ENCODE measurements at places on chromosomes 12 and 14.

GRCh38 chr14:99541677-99542470, 60.7 kb downstream of the CCNK start:
- DNase-seq, result no peak
- H3K36me3 ChIP-seq, result no peaks in the 10 kb centered on the region
- no peaks in the 10 kb centered on the region for H3K27me3 ChIP-seq

- no peak overlapping the region for H3K27ac ChIP-seq
- H3K4me3 ChIP-seq, result no peak overlapping the region
- no peaks in the 10 kb centered on the region for H3K4me1 ChIP-seq
- H3K36me3 ChIP-seq, result no peaks in the 10 kb centered on the region
These were observed 210.6 kb upstream of the ABCD2 start for GRCh38 chr12:39830171-39830570.

GRCh38 chr12:79407671-79408622, 282.8 kb downstream of the PAWR start:
- no peaks in the 10 kb centered on the region for H3K27me3 ChIP-seq
- H3K4me3 ChIP-seq, result no peak overlapping the region
- H3K27ac ChIP-seq, result peak overlapping the region; percentile 79
- no peak for DNase-seq
- no peaks in the 10 kb centered on the region for H3K36me3 ChIP-seq

DNA sequence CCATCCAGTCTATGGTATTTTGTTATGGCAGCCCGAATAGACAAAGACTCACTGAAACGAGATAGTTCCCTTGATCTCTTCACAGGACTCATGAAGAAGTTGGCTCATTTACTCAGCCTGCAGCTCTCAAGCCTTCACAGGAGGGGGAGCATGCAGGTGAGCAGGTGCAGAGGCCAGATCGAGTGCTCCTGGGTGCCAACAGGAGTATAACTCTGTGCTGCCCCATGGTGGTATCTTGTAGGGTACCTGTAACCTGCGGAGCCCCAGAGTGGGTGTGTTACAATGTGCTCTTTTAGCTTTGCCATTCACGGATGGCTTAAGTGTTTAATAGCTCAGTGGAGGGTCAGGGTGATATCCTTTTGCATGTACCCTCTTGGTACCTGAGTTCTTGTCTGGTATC, 159.5 kb downstream of the METTL25 start:
- H3K27me3 ChIP-seq, result no peaks in the 10 kb centered on the region
- no peak overlapping the region for H3K4me3 ChIP-seq
- H3K27ac ChIP-seq, result no peak overlapping the region
- no peaks in the 10 kb centered on the region for H3K4me1 ChIP-seq

- no peak overlapping the region for H3K27ac ChIP-seq
- H3K36me3 ChIP-seq, result no peaks in the 10 kb centered on the region
- no peaks in the 10 kb centered on the region for H3K4me1 ChIP-seq
These were observed 131.6 kb upstream of the FRMD6 start for GRCh38 chr14:51520087-51520486.

- H3K4me3 ChIP-seq, result peak overlapping the region; percentile 48
- H3K27me3 ChIP-seq, result no peaks in the 10 kb centered on the region
- DNase-seq, result peak; percentile 91
- no peaks in the 10 kb centered on the region for H3K36me3 ChIP-seq
These were observed 29.3 kb downstream of the SLC7A8 start for GRCh38 chr14:23153851-23154796.

DNA sequence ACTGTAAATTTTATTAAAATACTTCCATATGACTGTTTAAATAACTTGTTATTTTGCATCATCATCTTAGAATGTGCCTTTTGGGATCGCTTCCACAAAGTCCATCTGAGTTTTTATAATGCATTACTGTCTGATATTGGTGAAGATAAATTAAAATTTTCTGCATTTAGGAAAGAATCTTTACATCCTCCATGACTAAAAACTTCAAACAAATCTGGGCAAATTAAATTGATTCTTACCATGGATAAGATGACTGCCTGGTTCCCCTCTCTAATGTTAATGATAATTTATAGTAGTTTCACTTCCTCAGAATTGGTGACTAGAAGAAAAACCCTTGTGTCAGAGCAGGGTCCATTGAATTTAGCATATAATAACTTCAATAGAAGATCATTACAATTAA, 94.7 kb upstream of the SLC38A4 start:
- DNase-seq, result no peak
- H3K4me3 ChIP-seq, result no peak overlapping the region
- no peaks in the 10 kb centered on the region for H3K36me3 ChIP-seq
- H3K4me1 ChIP-seq, result no peaks in the 10 kb centered on the region
- no peaks in the 10 kb centered on the region for H3K27me3 ChIP-seq
- no peak overlapping the region for H3K27ac ChIP-seq

GRCh38 chr12:52246720-52247621, 13.9 kb downstream of the KRT7 start:
- H3K4me1 ChIP-seq, result peaks cover 59% of the 10 kb centered on the region
- no peaks in the 10 kb centered on the region for H3K36me3 ChIP-seq
- no peak overlapping the region for H3K4me3 ChIP-seq

DNA sequence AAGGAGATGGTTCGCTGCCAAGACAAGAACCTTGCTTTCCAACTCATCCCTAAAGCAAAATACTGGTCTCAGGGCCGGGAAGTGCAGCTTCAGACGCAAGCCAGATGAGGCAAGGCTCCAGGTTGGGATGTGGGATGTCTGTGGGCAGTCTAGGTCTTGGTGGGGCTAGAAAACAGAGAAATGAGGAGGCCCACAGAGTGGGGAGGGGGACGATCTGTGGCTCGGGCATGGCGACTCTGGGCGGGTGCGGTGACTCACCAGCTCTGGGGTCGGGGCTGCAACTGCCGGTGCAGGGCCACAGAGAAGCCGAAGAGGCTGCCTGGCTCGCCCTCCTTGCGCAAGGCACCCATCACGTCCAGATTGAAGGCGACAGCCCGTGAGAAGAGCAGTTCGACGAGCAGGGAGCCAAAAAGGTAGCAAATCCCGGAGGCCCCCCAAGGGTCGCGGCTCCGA, 459 bp downstream of the ITGA7 start:
- no peaks in the 10 kb centered on the region for H3K27me3 ChIP-seq
- H3K36me3 ChIP-seq, result no peaks in the 10 kb centered on the region
- H3K27ac ChIP-seq, result peak overlapping the region; percentile 13
- no peaks in the 10 kb centered on the region for H3K4me1 ChIP-seq
- no peak for DNase-seq

DNA sequence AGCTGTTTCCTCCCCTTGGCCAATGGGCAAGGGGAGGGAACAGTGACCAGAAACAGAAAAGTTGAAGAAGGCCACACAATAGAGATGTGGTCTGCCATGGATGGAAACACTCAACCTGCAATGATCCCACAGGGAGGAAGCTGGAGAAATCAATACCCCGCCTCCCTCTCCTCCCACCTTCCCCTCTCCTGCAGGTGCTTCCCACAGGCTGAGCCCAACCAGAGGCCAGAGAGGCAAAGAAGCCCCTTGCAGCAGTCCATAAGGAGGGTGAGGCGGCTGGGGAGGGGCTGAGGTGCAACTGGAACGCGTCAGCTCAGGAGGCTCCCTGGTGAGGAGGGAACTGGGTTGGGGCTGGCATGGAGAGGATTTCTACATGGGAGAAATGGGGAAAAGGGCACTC, 84.0 kb downstream of the RNF34 start:
- no peaks in the 10 kb centered on the region for H3K4me1 ChIP-seq
- H3K4me3 ChIP-seq, result no peak overlapping the region
- no peak for DNase-seq
- no peaks in the 10 kb centered on the region for H3K27me3 ChIP-seq
- H3K36me3 ChIP-seq, result no peaks in the 10 kb centered on the region

GRCh38 chr14:21070610-21071224, 613 bp downstream of the ARHGEF40 start:
- H3K4me1 ChIP-seq, result peaks cover 4% of the 10 kb centered on the region
- peak; percentile 48 for DNase-seq
- no peaks in the 10 kb centered on the region for H3K27me3 ChIP-seq
- peak overlapping the region; percentile 92 for H3K27ac ChIP-seq

- peaks cover under 1% of the 10 kb centered on the region for H3K4me1 ChIP-seq
- H3K36me3 ChIP-seq, result no peaks in the 10 kb centered on the region
- H3K27ac ChIP-seq, result no peak overlapping the region
- no peak overlapping the region for H3K4me3 ChIP-seq
- no peak for DNase-seq
These were observed 45.1 kb upstream of the RERGL start for GRCh38 chr12:18135086-18135485.

GRCh38 chr12:95637471-95638155, 86.3 kb upstream of the USP44 start:
- H3K4me1 ChIP-seq, result peaks cover 5% of the 10 kb centered on the region
- H3K4me3 ChIP-seq, result no peak overlapping the region
- peak overlapping the region; percentile 25 for H3K27ac ChIP-seq
- H3K36me3 ChIP-seq, result no peaks in the 10 kb centered on the region
- DNase-seq, result no peak

- no peak overlapping the region for H3K27ac ChIP-seq
- H3K4me1 ChIP-seq, result no peaks in the 10 kb centered on the region
- no peaks in the 10 kb centered on the region for H3K36me3 ChIP-seq
- DNase-seq, result no peak
- H3K27me3 ChIP-seq, result peaks cover 8% of the 10 kb centered on the region
These were observed 894.9 kb downstream of the VRK1 start for GRCh38 chr14:97692084-97692483.

DNA sequence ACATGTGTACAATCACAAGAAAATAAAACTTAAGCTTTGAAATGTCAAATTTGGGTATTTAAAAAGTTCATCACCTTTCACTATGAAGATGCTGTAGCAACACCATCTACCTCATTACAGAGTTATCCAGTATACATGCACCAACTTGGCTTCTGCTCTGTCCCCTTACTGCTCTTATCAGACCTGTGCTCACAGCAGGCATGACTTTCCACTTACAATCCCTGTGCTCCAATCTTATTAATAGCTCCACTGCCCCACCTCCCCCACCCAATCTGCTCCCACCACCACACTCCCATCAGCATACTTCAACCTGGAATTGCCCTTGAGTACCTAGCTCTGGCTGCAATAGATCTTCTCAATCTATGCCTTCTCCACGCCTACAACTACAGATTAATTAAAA, 13.3 kb downstream of the GALC start:
- no peak overlapping the region for H3K4me3 ChIP-seq
- no peak overlapping the region for H3K27ac ChIP-seq
- H3K4me1 ChIP-seq, result no peaks in the 10 kb centered on the region
- no peaks in the 10 kb centered on the region for H3K36me3 ChIP-seq
- DNase-seq, result no peak

DNA sequence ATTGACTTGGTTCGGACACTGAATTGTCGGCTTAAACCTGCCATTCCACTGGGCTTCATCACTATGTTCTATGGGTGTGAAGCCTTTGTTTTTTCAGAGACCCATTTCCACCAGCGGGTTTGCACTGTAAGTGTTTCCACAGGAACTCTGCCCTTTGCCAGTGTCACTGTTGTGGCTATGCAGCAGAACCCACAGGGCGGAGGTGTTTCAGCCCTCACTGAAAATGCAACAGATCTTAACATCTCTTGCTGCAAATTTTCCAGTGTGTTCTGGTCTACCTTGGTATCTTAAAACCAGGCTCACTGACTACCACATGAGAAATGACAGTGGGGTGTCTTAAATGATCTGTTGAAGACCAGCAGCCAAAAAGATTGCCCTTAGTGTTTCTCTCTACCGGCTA, 21.1 kb downstream of the PRKCH start:
- H3K4me3 ChIP-seq, result no peak overlapping the region
- H3K27ac ChIP-seq, result peak overlapping the region; percentile 80
- H3K27me3 ChIP-seq, result no peaks in the 10 kb centered on the region
- H3K36me3 ChIP-seq, result no peaks in the 10 kb centered on the region
- peak; percentile 32 for DNase-seq
- H3K4me1 ChIP-seq, result no peaks in the 10 kb centered on the region

DNA sequence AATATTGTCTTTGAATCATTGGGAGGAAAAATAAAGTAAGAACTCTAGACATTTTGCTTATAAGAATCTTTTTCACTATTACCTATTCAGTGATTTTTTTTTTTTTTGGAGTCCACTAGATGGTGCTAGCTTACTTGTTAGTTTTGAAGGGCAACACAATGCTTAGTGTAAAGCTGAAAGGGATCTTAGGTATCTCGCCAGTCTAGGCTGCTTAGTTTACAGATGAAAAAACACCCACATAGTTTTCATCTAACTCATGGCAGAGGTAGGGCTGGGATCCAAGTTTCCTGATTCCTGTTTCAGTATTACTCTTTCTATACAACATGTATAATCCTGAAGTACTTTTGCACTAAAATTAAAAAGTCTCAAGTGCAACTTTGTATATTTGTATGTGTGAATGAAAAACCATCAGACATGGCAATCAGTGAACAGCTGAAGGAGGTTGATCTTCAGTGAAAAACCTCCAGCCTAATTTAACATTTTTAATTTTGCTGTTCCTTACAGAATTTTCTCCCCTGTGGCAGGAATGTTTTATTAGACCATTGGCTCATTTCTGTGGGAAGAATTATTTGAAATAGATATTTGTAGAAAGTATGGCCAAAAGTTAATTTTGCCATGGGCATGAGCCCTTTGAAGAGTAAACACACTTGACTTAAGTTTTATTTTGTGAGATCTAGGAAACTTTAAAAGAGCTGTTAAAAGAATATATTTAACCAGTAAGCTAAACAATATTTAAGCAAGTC, 40.7 kb downstream of the LRRIQ1 start:
- DNase-seq, result no peak
- H3K4me3 ChIP-seq, result no peak overlapping the region
- H3K36me3 ChIP-seq, result no peaks in the 10 kb centered on the region
- H3K4me1 ChIP-seq, result no peaks in the 10 kb centered on the region
- H3K27me3 ChIP-seq, result no peaks in the 10 kb centered on the region
- no peak overlapping the region for H3K27ac ChIP-seq

GRCh38 chr12:3545121-3545796, 54.3 kb downstream of the PRMT8 start:
- H3K27ac ChIP-seq, result no peak overlapping the region
- H3K27me3 ChIP-seq, result peaks cover 3% of the 10 kb centered on the region
- H3K36me3 ChIP-seq, result no peaks in the 10 kb centered on the region
- no peaks in the 10 kb centered on the region for H3K4me1 ChIP-seq
- no peak overlapping the region for H3K4me3 ChIP-seq
- no peak for DNase-seq

DNA sequence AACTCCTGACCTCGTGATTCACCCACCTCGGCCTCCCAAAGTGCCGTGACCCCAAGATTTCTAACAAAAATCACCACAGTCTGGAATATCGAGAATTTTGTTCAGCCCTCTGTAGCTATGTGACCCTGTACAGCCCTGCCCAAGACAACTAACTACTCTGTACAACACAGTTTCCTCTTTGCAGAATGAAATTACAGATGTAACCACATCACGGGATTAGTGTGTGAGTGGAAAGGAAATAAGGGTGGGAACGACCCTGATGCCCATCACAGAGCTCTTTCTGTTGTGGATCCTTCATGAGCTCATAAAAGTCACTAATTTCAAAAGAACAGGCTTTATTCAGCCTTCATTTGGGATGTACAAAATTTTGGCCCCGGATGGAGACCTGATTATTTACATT, 50.5 kb upstream of the KRR1 start:
- no peaks in the 10 kb centered on the region for H3K4me1 ChIP-seq
- DNase-seq, result no peak

- H3K27me3 ChIP-seq, result no peaks in the 10 kb centered on the region
- peaks cover 6% of the 10 kb centered on the region for H3K4me1 ChIP-seq
- no peak overlapping the region for H3K4me3 ChIP-seq
- DNase-seq, result peak; percentile 36
- peak overlapping the region; percentile 74 for H3K27ac ChIP-seq
These were observed 8.6 kb downstream of the EDDM3A start for GRCh38 chr14:20754308-20754707.

- H3K4me1 ChIP-seq, result no peaks in the 10 kb centered on the region
- no peaks in the 10 kb centered on the region for H3K36me3 ChIP-seq
- no peak overlapping the region for H3K4me3 ChIP-seq
- peaks cover 5% of the 10 kb centered on the region for H3K27me3 ChIP-seq
- H3K27ac ChIP-seq, result no peak overlapping the region
- no peak for DNase-seq
These were observed 24.5 kb downstream of the HRK start for GRCh38 chr12:116856729-116857128.

All from breast epithelium (tissue), 4 donors.